Activated naive CD4-positive, alpha-beta T cell treated with anti-CD3 and anti-CD28 coated beads, Interleukin-2, amount 50 U/mL, for 72 hours (primary cell): ENCODE measurements at places on chromosomes 2 and 18.
A peak's percentile ranks its signal among the peaks of the same experiment; 100 is the strongest.

DNA sequence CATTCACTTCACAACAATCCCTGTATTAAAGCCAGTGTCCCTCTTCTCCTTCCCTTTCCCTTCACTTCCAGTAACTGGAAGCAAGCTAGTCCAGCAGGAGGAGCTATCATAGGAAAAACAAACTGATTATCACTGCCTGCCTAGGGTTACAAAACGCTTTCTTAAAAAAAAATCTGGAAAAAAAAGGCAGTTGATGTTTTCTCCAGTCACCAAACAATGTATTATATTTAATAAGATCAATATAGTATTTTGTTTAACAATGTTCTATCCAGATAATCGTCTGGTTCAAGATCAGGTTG is 78.8 kb upstream of the ITGB6 start:
- no peak for DNase-seq

DNA sequence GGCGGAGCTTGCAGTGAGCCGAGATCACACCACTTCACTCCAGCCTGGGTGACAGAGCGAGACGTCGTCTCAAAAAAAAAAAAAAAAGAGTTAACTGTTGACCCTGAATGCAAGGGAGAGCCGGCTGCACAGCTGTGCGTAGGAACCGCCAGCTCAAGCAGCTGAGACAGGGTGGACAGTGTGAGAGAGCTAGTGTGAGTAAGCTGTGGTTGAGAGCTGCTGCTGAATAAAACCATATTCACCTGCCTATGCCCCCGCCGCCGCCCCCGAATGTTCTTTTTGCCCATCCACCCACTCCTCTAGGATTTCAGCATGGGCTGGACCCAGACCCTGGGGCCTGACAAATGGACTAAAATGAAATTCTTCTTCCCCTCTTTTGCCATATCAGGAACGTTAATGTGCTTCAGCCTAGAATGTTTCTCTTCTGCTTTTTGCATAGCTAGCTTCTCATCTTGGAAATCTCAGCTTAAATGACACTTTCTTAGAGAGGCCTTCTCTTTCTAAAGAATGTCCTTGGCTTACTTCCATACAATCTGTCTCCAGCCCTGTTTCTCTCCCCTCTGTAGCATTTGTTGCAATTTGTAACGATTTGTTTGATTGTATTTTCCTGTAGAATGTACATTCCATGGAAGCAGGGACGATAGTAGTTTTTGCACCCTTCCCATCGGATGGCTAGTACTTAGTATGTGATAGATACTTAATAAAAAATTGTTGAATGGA is 142.7 kb downstream of the KLHL14 start:
- no peak for DNase-seq

DNA sequence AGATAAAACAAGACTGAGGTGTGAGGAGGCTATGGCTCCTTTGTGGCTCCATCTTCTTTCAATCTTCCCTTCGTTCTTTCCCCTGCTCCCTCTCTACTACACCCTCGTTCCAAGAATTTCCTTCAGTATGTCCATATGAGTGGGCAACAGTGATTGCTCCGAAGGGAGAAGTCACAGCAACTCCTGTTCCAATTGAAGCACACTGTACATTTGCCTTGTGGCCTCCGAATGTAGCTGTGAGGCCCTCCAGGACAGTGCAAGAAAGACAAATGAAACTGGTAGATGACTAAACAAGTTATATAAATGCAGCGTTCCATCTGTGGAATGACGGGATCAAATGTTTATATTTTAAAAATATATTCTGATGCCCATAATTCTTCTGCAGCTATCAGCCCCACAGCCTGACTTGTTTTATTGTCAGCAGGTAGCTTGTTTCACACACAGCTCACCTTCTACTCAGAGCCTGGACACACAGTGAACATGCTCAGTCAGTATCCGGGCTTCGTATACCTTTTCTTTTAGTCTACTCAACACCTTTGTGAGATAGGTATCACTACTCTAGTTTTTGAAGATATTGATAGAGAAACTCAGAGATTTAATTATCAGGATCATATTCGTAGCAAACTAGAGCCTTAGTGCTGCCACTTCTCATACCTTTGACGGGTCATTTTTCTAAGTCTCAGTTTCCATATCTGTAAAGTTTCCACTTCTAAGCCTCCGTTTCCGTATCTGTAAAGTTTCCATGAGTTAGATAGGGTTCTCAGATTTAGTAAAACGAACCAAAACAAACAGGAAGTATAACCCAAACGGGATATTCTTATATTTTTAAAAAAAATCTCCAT is 216.7 kb upstream of the STON1 start:
- DNase-seq = no peak

GRCh38 chr2:236180831-236181453 is 12.8 kb upstream of the GBX2 start:
- no peak for DNase-seq

DNA sequence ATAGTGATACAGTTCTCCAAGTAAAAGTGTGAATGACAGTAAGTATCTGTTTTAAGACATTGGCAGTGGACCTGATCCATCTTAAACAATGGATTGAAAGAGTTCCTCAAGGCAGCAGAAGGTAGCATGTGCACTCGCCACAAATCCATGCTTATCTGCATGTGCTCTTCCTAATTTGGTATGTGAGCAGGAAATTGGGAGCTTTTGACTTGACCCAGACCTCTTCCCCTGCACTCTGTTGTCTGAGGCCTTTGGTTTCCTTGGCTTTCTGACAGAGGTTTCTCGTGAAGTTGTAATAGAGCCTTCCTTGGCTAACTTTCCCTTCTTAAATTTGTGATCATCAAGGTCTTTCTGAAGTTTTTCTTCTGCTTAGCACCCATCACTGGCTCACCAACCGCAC is 114.1 kb downstream of the WDSUB1 start:
- no peak for DNase-seq

DNA sequence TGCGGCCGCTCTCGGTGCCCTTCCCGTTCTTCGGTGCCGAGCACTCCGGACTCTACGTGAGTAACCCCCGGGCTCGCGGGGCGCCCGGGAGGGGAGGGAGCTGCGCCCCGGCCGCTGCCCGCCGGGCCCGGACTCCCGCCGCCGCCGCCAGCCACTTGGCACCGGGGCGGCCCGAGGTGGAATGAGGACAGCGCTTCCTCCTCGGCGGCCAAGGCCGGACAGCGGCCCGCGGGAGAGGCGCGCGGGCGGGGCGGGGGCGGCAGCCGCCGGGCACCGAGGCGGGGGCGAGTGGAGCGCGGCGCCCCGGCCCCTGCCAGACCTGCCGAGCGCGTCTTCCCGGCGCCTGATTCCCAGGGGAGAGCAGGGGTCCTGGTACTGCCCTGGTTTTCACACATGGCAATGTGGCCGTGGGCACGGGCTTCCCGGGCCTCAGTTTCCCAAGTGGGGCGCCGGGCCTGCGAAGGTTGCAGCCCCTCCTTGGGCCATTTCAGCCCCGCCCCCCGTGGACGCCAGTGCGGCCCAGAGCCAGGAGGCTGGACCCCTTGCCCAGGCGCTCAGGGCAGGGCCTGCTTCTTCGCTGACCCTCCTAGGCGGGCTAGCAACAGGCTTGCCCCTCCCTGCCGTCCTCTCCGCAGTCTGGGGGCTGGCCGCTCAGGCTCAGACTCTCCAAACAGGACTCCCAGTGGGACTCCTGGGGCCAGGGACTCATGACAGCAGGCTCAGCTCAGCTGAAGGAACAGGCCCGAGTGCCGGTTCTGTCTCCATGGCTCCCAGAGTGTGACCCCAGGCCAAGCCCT is 775 bp downstream of the SNED1 start:
- peak; percentile 39 for DNase-seq

GRCh38 chr2:107992069-107992468 is 5.7 kb downstream of the SLC5A7 start:
- no peak for DNase-seq
